ENCODE measurements at places on chromosomes 12 and 14.

GRCh38 chr14:91910196-91910595, 37.3 kb downstream of the FBLN5 start:
- no peak for DNase-seq

GRCh38 chr14:20631023-20631879, 10.2 kb downstream of the OR6S1 start:
- DNase-seq = peak; percentile 70

DNA sequence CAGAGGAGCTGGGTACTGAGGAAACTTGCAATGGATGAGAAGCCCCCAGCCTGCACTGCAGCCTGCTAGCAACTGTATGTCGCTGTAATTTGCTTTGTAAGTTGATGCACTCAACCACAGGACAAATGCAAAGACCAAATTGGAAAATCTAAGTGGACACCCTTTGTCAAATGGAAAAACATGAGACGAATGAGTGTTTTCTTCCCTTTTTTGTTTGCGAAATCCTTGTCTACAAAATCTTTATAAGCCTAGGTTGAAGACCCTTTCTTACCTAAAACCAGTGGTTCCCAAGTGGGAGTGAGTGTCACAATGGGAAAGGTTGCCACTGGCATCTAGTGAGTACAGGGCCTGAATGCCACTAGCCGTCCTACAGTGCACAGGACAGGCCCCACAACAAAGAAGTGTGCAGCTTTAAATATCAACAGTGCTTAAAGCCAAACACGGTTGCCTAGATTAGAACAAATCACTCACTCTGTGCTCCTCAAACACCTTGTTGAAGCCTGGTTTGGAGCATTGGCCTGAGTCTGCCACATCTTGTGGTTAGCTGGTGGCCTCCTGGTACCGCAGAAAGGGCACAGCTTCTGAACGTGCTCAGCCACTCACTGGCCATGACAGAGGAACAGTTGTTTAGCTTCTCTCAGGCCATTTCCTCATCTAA, 7.6 kb upstream of the VASH1 start:
- DNase-seq = no peak

DNA sequence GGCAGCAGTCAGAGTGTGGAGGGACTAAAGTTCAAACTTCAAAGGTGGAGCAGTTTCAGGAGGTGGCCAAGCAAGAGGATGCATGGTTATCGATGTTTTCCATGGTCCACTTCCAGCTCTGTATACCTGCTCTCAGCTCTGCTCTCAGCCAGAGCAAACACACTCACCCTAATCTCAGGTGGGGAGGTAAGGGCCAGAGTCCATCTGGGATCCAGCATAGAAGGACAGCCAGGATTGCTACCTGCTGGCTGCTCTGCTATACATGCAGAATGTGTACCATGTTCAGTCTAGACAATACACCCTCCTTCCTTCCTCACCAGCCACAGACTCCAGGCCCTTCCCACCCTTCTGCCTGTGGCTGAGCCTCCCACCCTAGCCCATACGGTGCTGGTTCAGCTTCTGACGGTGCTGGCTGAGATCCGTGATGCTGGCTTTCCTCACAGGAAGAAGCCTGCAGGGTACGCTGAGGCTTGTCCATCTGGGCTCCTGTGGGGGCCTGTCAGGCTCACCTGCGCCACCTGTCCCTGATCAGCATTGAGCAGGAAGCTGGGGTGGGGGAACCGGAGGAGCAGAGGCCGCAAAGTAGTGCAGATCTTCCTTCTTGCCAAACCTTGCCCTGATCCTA, 2.4 kb downstream of the CBLN3 start:
- DNase-seq = no peak

GRCh38 chr14:64675312-64675711, 28.9 kb upstream of the PLEKHG3 start:
- DNase-seq = peak; percentile 75

GRCh38 chr14:88194531-88194930, 128.5 kb downstream of the KCNK10 start:
- no peak for DNase-seq

- DNase-seq = no peak
These were observed 87.0 kb downstream of the FOXN4 start for GRCh38 chr12:109222062-109222461.

DNA sequence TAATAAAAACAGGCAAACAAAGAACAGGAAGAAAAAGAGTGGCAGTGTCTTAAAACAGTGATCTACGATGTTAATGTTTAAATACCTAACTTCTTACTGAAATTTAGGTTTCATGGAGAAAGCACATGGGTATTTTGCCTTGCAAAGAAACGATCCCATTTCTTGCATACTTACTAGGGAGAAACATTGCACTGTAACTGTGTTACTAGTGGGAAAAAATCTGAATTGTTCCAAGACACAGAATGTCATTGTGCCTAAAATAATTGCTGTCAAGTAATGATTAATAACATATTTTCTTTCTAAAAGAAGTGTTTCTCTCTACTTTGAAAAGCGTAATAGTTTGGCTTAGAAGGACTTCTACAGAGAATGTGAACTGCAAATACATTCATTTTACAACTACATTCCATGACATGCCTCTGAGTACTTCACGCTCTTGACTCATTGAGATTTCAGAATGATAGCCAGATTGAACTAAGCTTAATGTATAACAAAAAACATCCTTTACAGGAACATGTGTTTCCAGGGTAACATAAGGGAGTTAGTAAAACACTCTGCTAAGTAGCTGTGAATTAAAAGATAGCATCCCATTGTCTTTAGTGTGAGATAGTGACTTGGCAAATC, 256.2 kb upstream of the CPNE8 start:
- DNase-seq = no peak

DNA sequence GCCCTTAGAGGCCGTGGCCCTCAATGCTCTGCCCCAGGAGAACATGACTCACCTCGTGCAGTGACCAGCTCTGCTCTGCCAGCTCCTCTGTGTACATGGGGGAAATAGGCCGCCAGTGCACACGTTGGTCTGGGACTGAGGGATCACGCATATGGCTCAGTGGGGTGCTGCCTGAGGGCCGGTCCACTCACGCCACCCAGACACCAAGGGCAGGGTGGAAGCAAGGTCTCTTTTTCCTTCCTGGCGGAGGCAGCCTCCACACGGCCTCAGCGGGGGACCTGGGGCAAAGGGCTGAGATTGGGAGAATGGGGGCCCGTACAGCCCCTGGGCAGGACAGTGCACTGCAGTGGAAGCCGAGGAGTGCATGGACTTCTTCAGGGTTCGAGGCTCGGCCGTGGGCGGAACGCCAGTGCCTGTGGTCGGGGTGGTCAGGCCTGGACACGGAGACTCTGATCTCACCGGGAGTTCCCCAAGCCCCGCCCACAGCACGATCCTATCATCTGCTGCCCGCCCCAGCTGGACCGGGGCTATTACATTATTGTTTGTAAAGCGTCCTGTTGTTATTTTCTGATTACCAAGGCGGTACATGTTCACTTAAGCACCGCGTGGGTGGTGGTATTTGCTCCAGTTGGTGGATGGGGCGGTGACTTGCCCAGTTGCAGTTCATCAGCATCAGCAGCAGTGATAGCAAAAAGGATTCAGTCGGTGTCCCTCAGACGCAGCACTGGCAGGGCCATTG, 38.8 kb upstream of the TDRD9 start:
- DNase-seq = no peak

GRCh38 chr12:76091246-76091754, 6.8 kb upstream of the NAP1L1 start:
- DNase-seq = no peak

DNA sequence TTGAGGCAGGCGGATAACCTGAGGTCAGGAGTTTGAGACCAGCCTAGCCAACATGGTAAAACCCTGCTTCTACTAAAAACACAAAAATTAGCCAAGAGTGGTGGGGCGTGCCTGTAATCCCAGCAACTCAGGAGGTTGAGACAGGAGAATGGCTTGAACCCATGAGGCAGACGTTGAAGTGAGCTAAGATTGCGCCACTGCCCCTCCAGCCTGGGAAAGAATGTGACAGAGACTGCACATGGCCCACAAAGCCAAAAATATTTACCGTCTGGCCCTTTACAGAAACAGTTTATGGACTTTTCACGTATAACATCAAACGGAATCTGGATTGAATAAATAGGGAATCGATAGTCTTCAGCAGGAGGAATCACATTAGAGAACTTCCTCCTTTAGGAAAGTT, 3.5 kb downstream of the RSRC2 start:
- DNase-seq = no peak

DNA sequence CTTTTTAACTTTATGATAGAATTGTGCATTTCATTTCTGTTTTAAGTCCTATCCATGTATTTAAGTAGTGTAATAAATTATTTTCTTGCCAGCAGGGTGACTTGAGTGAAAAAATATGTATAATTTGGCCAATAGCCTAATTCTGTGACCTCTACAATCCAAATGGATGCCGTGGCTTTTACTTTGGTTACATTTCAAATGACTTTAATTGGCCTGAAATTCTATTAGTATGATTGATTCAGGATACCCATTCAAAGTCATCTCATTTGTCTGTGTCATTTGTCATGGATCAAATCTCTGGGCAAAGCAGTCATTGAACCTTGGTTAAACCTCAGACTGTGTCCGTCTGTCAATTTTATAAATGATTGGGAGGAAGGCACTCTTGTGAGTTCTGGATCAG, 29.6 kb downstream of the CRADD start:
- no peak for DNase-seq

- DNase-seq = no peak
These were observed 193.0 kb downstream of the CRADD start for GRCh38 chr12:93870020-93870795.

- DNase-seq = no peak
These were observed 9.2 kb upstream of the PLEKHG3 start for GRCh38 chr14:64695071-64695470.

GRCh38 chr12:82383930-82384552, 25.7 kb downstream of the METTL25 start:
- peak; percentile 49 for DNase-seq

- DNase-seq = no peak
These were observed 33.1 kb downstream of the C12orf42 start for GRCh38 chr12:103462675-103463074.

GRCh38 chr14:38253676-38254075, 2.2 kb downstream of the CLEC14A start:
- DNase-seq = no peak

- DNase-seq = no peak
These were observed 107.9 kb upstream of the ESRRB start for GRCh38 chr14:76268047-76268431.

GRCh38 chr12:46456356-46457334, 84.1 kb upstream of the SLC38A2 start:
- DNase-seq = no peak

DNA sequence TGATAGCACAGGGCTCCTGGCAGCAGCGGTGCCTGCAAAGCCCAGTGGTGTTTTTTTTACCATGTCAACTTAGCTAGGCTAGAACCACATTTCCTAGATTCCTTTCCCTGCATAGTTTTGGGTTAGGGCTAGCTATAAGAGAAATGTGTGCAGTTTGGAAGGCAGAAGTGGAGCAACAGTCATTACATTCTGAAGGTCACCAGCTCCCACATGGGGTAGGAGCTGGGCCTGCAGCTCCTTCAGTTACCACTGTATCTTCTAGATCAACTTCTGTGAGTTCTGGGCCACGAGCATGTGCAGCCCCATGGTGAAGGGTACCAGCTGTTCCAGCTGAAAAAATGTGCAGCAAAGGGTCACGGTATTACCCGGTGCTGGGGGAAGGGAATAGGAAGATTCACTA, 2.3 kb upstream of the SLC25A3 start:
- peak; percentile 51 for DNase-seq

DNA sequence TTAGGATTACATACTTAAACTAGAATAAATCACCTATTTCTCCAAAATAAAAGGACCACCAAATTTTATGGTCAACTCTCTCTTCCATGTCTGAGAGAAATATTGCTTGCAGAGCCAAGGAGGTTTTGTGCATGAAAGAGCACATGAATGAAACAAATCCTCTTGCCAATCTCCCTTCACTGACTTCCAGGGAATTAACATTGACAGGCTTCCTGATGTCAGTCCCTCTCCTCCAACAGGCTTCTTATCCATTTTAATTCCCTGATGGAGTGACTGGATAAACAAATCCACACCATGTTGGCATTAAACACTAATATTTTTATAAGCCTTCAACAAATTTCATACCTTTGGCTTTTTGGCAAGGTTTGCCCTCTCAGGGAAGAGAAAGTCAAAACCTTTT, 45.3 kb upstream of the CNTN1 start:
- DNase-seq = no peak

GRCh38 chr12:130281153-130281799, 56.4 kb upstream of the PIWIL1 start:
- peak; percentile 33 for DNase-seq

GRCh38 chr14:92105073-92105892, 1.1 kb downstream of the ATXN3 start:
- no peak for DNase-seq

DNA sequence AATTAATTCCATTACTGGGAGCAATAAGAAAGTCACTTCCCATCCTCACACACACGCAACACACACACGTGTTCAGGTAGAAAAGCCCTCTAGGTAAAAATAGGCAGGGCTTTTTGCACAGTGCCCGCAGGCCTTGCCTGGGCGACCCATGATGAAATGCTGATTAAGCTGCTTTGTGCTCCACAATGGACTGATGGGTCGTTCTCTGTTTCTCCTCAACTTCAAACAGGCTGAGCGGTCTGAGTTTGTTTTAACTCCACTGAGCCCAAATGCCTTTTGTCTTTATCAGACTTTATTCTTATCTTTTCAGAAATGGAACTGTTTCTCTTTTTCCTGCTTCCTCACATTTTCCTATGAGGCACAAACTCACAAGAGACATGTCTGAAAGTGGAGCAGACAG, 9.4 kb upstream of the DACT1 start:
- no peak for DNase-seq

DNA sequence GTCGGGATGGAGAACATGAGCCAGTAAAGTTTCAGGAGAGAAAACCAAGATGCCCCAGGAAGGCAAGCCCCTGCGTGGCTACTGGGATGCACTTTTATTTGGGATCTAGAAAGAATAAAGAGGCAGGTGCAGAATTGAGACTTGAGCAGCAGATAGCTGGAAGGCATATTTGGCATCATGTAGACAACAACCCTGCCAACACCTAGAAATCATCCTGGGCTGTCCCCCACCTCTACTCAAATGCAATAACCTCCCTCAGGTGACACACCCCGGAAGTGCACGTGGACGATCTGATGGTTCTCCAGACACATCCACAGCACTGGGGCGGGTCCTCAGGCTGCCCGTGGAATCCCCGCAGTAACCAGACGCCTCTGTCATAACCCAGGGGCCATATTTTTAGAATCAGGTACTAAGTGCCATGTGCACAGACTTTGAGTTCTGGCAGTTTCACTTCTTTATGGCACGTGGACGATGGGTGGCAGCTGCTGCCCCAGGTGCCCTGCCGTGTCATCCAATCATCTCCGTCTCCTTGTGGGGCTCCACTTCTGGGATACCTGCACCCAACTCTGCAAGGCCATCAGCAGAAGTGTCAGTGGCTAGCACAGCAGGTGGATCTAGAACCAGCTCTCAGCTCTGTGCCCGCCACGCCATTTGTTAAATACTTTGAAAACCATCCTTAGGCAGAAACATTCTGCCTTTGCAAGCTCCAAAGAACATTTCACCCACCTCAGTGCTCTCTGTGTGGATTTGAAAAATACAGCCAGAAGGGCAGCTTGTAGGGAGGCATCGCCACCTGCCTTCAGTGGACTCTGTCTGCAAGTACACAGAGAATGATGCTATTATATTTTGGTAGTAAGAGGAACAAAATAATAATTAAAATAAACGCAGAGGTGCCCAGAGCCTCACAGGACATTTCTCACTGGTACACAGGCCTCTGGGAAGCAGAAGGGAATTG, 771.7 kb upstream of the TMEM132C start:
- DNase-seq = no peak

- DNase-seq = no peak
These were observed 257.0 kb downstream of the ETNK1 start for GRCh38 chr12:22881878-22882385.

All from hematopoietic multipotent progenitor cell treated with erythropoietin and hydrocortisone succinate and interleukin-3 and kit ligand, for 6 days (in vitro differentiated cells).